ENCODE measurements at places on chromosomes 3 and 15.

DNA sequence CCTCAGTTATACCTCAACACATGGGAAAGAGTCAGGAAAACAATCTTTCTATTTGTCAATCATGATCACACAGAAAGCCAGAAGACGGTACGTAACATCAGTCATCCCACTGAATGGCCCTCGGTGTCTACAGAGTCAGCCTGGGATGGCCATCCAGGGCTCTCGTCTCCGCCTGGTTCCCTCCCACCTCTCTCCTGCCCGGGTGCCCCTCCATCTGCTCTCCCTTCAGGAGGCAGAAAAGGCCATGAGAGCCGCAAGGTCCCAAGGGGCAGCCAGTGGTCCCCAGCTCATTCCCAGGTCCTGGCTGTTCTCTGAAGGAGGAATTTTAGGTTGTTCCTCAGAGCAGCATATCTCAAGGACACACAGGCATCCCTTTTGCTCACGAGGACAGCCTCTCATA lies 4.4 kb upstream of the LRRC15 start:
- no peak for DNase-seq

DNA sequence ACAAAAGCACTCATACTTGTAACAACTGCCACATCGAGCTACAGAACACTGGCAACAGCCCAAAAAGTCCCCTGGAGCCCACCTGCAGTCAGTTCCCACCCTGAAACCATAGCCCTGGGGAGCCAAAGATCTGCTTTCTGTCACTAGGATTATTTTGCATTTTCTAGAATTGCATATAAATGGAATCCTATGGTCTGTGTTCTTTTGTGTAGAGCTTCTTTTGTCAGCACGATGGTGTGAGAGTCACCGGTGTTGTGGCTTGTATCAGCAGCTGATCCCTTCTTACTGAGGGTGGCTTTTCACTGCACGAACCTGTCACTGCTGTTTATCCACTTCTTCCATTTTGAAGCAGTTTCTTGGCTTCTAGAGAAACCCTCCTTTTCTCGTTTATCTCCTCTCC lies 60.1 kb upstream of the PRR23E start:
- DNase-seq, result no peak

GRCh38 chr3:28699283-28699682 lies 350.7 kb upstream of the AZI2 start:
- no peak for DNase-seq

- DNase-seq, result no peak
These were observed 58.1 kb upstream of the SLC25A36 start for GRCh38 chr3:140883428-140884040.

- DNase-seq, result no peak
These were observed 42.9 kb upstream of the DHX36 start for GRCh38 chr3:154367221-154367620.

- DNase-seq, result no peak
These were observed 27.1 kb upstream of the MAP3K13 start for GRCh38 chr3:185335799-185336198.

- no peak for DNase-seq
These were observed 3.4 kb upstream of the OPA1 start for GRCh38 chr3:193589616-193590015.

GRCh38 chr15:36658898-36659639 lies 79.6 kb downstream of the CDIN1 start:
- DNase-seq, result no peak

DNA sequence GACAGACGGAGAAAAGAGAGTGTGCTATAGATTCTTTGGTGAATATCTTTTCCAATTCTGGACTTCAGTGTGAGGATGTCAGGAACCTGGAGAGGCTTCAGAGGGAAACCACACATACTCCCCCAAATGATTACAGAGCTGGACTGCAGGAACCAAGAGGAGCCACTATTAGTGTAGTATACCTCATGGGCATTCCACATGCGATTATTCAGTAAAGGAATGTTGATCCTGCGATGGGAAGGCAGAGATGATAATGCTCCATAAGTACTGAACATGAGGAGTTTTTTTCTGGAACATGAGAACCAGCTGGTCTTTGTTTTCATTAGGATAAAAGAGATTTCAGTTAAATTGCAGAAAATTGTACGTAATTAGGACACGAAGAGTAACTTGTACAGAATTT lies 18.7 kb downstream of the STARD9 start:
- DNase-seq, result no peak

GRCh38 chr15:73677146-73677607 lies 7.0 kb upstream of the CD276 start:
- DNase-seq, result peak; percentile 82

DNA sequence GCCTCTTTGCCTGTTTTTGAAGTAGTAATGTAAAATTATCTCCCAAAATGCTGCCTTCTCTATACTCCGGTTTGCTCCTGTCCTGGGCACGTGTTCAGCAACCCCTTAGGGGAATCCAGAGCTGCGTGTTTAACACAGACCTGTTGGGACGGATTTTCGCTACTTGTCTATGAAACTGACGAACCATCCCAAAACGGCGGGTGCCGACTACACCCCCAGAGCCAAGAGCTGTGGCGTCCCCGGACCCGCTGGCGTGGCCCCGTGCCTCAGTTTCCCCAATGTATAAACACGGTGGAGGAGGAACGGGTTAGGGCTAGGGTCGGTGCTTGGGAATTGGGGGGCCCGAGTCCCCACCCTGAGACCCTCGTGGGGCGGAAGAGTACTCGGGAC lies 473 bp downstream of the FHIT start:
- peak; percentile 23 for DNase-seq

DNA sequence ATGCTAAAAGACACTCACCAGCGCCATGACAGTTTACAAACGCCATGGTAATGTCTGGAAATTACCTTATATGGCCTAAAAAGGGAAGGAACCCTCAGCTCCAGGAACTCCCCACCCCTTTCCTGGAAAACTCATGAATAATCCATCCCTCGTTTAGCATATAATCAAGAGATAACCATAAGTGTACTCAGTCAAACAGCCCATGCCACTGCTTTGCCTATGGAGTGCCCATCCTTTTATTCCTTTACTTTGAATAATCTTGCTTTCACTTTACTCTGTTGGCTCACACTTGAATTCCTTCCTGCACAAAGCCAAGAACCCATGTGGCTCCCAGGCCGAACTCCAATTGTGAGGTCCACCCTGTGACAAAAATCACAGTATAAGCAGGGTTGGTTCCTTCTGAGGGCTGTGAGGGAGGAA lies 19.1 kb upstream of the FSTL1 start:
- no peak for DNase-seq

DNA sequence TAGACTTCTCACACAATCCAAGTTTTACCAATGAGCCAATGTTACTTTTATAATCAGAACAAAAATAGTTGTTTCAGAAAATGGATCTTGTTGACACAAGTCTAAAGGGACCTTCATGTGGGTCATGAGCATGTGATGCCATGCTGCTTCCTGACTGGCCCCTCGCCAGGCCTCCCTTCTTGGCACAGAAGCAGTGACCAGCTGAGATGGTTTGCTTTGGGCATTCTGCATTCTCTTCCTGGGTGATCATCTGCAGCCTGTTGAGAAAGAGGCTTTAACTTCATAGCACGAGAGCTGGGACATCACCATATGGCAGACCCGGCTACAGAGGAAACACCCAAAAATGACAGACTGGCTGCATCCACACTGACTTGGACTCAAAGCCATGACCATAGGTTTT lies 45.7 kb downstream of the TGM4 start:
- DNase-seq, result peak; percentile 4

DNA sequence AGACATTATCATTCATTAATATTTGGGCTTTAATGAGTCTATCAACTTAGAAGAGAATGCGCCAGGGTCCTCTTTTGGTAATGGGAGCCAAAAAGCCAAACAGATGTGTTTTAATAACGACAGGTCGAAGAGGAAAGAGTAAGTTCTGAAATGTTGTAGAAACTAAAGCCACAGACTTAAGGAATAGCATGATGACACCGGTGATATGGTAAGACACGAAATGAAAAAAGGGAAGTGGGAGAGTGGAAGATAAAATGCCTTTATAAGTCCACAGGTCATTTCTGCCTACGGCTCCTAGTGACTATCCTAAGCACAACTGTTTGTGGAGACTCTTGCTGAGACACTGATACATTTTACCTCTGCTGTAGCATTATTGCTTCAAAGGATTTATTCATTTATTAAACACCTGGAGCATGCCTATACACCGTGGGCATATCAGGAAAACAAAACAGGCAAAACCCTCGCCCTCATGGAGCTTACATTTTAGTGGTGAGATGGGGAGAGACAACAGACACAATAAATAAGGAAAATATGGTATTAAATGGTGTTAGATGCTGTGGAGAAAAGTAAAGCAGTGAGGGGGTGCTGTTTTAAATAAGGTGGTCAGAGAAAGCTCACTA lies 11.7 kb upstream of the CD47 start:
- peak; percentile 38 for DNase-seq

DNA sequence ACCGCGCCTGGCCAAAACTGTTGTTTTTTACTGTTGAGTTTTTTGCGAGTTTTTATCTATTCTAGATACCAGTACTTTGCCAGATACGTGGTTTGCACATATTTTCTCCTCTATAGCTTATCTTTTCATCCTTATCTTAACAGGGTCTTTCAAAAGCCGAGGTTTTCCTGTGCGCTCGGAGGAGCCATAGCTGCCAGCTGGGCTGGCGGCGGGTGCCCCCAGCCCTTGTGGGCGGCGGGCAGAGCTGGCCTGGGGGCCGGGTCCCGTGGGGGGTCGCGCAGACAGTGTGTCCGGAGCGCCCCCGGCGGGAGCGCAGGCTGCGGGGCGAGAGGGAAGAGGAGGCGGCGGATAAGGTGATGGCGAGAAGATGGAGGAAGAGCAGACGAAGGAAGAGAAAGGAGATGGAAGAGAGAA lies 11.1 kb upstream of the EIF4A2 start:
- no peak for DNase-seq

DNA sequence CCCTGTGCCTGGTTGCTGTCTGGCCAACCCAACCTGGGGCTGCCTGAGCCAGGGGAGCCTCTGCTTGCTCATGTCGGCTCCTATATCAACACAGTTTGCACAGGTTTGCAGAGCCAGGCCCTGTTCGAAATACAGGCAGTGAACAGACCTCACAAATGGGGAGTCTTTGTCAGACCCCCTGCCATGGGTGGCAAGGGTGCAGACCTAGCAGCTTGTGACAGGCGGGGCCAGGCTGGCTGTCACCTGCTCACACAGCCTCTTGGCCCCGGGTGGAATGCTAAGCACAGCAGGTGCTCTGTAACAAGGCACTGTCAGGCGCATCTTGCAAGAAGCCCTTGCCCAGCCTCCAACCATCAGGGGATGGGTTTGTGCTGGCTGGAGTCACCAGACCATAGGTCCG lies 47.3 kb downstream of the BDH1 start:
- DNase-seq, result no peak

DNA sequence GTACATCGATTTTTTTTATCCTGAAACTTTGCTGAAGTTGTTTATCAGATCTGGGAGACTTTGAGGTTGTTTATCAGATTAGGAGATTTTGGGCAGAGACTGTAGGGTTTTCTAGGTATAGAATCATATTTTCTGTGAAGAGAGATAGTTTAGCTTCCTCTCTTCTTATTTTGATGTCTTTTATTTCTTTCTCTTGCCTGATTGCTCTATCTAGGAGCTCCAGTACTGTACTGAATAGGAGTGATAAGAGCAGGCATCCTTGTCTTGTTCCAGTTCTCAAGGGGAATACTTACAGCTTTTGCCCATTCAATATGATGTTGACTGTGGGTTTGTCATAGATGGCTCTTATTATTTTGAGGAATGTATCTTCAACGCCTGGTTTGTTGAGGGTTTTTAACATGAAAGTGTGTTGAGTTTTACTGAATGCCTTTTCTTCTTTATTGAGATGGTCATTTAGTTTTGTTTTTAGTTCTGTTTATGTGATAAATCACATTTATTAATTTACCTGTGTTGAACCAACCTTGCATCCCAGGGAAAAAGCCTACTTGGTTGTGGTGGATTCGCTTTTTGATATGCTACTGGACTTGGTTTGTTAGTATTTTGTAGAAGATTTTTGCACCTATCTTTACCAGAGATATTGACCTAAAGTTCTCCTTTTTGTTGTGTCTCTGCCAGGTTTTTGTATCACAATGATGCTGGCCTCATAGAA lies 14.9 kb upstream of the DNAAF4 start:
- no peak for DNase-seq

- DNase-seq, result no peak
These were observed 87.6 kb upstream of the ACP3 start for GRCh38 chr3:132229641-132230040.

GRCh38 chr3:190621927-190622326 lies 108.0 kb downstream of the IL1RAP start:
- DNase-seq, result no peak

GRCh38 chr3:73924048-73924447 lies 299.3 kb upstream of the PDZRN3 start:
- no peak for DNase-seq
